BJ (cell line): ENCODE measurements at places on chromosomes 1 and 21. TPM values are rescaled to one million over a fixed set of nuclear protein-coding genes. Genes with fewer than 3 reads are reported as not detected.

- DNase-seq = no peak
These were observed 39.0 kb upstream of the IL20 start for GRCh38 chr1:206826394-206826793.

The STX12 gene
- polyA plus RNA-seq = 31.2 and 36.4 TPM in 2 replicates

The WDR3 gene
- 13.2 and 21.9 TPM in 2 replicates for polyA plus RNA-seq

The NAV1 gene
- polyA plus RNA-seq = 15.6 and 21.6 TPM in 2 replicates

- DNase-seq = no peak
These were observed 1.2 kb upstream of the TFF1 start for GRCh38 chr21:42367367-42368165.

GRCh38 chr1:203450479-203451149, 25.0 kb upstream of the PRELP start:
- DNase-seq = no peak

DNA sequence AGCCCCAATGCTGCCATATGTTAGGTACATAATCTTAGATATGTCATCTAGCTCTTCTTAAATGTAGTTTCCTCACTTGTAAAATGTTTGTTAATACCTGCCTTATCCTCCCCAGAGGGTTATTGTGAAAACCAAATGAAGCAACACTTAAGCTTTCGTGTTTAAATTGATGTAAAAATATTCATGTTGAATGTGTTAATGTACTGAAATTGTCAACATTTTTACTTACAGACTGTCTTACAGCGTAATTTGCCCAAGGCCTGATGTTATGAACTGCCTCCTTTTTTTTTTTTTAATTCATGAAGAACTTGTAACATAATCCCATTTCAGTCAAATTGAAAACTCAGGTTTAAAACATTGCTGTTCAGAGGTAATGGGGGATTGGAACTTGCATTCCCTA, 25.6 kb upstream of the ENAH start:
- DNase-seq = no peak

DNA sequence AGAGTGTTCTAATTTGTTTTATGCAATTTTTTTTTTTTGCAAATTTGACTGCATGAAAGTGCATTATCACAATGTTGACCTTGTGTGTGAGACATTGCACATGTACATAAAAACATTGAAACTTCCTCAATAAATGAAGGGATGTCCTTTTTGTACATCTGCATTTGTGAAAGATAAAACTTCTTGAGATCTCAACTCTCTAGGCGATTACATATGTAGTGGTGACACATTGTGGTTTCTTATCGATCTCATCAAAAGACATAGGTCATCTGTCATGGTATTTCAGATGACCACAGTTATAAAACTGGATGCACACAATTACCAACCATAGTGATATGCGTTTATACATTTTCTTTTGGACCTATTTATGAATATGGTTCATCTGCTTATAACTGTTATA, 35.6 kb upstream of the C21orf91 start:
- DNase-seq = no peak
